ENCODE measurements at places on chromosomes 5 and 9.
A peak's percentile ranks its signal among the peaks of the same experiment; 100 is the strongest.

DNA sequence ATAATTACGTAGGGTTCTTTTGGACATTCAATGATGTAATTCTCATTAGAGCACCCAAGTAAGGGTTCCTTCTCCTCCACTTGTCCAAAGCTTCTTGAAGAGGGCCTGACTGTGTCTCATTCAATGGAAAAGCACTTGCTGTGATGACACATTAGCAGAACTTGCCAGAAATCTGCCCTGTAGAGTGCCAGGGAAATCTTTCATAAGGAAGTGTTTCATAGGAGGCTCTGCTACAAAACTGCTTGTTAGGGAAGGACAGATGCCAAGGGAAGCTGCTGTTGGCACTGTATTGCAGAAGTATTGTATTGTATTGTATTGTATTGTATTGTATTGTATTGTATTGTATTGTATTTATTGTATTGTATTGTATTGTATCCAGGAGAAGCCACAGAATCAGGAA is 45.5 kb upstream of the MPDZ start:
- no peak for DNase-seq

DNA sequence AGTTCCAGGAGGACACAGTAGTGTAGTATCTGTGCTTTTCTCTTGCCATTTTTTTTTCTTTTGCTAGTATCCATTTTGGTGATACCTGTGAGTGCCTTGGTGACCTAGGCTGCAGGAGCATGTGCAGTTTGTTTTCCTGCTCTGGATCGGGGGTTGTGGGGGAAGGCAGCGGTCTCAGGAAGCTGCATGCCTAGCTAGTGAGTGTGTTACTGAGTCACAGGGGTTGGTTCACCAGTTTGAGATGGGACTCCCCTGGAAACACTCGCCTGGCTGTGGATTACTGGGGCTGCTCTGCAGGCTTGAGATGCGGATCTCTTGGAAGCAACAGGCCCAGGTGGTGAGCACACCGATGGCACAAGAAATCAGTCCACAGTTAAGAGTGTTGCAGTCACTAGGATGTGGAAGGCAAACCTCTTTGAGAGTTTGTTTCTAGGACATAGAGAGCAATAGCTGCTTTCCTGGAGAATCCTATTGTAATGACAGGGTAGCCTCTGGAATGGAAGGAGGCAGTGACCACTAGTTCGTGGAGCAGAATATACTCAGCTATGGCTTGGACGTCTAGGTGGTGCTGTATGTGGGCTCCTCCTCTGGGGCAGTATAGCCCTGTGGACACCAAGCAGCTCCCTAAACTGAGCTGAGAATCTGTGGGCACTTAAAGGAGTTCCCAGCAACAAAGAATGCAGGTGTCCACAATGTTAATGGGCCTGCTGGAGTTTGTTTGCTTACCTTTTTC is 20.0 kb upstream of the SPATA31E1 start:
- DNase-seq: no peak

- no peak for DNase-seq
Measured at GRCh38 chr9:37746448-37747270, 6.9 kb upstream of the TRMT10B start.

- no peak for DNase-seq
Measured at GRCh38 chr9:11103525-11103924, 490.7 kb upstream of the PTPRD start.

DNA sequence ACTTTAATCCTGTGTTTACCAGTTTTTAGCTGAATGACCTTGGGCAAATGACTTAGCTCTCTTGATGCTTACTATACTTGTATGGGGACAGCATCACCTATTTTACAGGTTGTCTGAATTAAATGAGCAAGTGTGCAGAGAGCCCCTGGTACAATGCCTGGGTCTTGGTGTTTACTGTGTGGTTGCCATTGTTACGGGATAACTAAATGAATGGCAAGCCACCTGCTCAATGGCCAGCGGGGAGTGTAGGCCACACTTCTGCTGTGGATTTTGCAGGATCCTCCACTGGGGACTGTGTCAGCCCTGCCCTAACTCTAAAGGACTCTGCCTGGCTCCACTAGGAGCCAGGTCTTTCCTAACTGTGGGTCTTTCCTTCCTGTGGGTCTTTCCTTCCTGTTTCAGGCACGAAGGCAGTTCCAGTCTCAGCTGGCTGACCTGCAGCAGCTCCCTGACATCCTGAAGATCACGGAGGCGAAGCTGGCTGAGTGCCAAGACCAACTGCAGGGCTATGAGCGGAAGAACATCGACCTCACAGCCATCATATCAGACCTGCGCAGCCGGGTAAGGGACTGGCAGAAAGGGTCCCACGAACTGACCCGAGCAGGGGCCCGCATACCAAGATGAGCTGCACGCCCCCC is 10.3 kb upstream of the GLE1 start:
- no peak for DNase-seq

DNA sequence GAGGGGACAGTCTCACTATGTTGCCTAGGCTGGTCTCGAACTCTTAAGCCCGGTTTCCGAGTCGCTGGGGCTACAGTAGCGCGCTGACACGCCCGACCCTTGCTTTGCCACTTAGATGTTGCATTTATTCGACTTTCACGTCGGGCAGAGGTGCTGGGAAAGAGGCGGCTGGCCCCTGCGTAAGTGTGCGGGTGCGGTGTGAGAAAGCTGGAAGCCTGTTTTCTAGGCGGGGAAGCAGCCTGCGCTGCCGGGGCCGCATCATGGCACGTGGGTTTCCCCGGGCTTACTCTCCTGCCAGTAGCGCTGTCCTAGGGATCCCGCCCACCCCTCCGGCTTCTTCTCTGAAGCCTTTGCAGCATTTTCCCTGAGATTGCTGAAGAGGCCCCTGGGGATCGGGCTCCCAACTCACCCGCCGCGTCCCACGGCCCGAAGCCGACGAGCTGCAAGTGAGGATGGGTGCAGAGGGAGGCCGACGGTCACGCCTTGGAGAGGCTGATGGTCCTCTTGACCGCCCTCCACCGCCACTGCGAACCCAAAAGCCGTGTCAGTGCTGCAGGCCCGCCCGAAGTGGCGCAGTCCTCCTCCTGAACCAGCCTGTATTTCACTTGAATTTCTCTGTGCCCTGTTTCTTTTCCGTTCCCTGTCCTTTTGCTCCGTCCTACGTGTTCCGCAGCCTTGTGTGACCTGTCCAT is 5.8 kb upstream of the TRIM41 start:
- DNase-seq: peak; percentile 46

- no peak for DNase-seq
Measured at GRCh38 chr5:55205001-55205400, 22.1 kb downstream of the MCIDAS start.

DNA sequence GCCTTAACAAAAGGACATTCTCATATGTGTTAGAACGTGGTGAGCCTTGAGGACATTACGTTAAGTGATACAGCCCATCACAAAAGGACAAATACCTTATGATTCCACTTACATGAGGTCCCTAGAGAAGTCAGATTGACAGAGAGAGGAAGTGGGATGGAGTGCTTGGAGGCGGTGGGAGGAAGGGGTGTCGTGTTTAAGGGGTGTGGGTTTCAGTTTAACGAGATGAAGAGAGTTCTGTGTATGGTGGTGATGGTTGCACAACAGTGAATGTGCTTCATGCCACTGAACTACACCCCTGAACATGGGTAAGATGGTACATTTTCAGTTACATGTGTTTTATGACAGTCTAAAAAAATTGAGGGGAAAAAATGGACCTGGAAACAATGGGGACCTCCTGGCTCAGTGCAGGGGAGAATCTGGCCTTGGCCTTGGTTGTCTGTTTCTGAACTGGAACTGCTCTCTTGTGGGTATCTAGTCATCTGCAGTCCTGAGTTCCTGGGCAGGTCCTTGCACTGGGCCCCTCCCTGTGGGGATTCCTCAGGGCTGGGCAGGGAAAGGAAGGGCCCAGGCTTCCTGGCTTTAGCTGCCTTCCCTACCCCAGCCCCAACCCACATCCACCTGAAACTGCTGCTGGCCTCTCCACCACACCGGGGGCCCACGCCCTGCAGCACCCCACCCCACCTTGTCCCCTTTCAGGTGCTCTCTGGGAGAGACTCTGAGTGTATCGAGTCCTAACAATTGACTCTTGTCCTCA is 17.8 kb downstream of the LRRC8A start:
- no peak for DNase-seq

DNA sequence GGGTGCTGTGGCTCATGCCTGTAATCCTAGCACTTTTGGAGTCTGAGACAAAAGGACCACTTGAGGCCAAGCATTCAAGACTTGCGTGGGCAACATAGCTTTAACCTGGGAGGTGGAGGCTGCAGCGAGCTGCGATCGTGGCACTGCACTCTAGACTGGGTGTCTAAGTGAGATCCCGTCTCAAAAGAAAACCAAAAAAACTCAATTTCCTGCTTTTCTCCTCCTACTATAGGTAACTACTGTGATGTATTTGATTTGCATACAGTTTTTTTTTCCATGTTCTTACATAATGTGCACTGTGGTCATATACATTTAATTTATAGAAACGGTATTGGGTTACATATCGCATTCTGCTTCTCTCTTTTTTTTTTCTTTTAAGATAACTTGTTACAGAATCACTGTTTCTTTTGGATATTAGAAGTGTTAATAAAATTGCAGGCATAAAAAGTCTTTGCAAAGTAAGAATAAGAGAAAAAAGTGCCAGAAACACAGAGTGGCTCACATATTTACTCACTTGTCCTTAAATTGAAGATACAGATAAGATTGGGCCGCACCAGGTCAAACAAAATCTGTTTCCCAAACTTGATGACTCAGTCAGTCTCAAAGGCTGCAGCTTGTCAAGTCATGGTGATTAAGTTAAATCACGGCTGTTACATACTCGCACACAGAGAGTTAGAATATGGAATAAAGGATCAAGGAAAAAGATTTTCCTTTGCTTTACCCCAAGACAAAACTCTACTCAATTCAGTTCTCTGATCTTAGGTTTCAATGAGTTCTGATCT is 2.0 kb upstream of the PTGR1 start:
- DNase-seq: no peak

GRCh38 chr5:16855485-16855884 is 80.6 kb downstream of the MYO10 start:
- DNase-seq: no peak

DNA sequence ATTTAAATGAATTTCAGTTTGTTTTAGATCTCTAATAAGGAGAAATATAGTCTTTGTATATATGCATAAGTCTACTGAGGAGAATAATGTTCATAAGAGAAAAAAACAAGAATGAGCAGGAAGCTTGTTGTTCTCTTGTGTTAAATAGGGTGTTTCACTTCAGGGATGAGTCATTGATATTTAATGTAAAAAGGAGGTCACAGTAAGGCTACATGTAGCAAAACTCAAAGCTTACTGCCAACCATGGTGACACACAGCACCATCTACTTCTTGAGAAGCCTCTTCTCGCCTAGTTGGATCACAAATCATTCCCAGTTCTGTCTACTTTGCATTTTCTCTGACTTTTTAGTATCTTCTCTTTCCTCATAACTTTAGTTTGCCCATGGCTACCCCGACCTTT is 1466.0 kb upstream of the C9orf72 start:
- no peak for DNase-seq

DNA sequence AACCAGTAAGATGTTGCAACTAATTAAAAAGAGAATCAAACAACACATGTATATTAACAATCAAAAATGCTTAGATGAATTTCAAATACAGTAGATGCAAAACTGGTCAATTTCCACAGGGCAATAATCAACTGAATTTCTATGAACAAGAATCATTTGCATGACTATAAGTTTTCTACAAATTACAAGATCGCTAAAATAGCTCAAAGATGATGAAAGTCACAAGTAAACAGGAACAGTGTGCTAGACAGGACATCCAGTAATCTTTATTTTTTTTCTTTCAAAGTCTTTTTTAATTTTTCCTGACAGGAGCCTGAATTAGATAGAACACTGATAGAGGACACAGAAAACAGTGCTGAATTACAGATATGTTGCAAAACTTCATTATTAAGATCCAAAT is 608.2 kb upstream of the DAB2 start:
- DNase-seq: no peak

Data from GM20000 (cell line).